ENCODE measurements at places on chromosomes 6 and 20.
A peak's percentile ranks its signal among the peaks of the same experiment; 100 is the strongest.

- no peak for DNase-seq
Observed at GRCh38 chr6:139944976-139945375, 570.5 kb upstream of the CITED2 start.

DNA sequence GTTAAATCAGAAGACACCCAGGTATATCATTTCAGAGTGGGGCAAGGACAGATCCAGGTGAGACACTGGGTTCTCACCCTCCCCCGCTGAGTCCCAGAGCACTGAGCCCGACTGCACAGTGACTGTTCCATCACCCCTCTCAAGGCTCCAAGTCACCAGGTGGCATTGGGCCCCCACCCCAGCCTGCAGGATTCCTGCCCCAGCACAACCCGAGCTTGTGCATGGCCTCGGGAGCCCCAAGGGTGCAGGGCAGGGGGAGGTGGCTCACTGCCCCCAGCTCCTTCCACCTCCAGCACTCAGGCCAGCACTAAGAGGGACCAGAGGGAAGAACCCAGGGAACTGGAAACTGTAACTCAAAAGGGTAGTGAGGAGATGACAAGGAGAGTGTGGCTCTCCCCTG, 39.3 kb upstream of the CST5 start:
- no peak for DNase-seq

DNA sequence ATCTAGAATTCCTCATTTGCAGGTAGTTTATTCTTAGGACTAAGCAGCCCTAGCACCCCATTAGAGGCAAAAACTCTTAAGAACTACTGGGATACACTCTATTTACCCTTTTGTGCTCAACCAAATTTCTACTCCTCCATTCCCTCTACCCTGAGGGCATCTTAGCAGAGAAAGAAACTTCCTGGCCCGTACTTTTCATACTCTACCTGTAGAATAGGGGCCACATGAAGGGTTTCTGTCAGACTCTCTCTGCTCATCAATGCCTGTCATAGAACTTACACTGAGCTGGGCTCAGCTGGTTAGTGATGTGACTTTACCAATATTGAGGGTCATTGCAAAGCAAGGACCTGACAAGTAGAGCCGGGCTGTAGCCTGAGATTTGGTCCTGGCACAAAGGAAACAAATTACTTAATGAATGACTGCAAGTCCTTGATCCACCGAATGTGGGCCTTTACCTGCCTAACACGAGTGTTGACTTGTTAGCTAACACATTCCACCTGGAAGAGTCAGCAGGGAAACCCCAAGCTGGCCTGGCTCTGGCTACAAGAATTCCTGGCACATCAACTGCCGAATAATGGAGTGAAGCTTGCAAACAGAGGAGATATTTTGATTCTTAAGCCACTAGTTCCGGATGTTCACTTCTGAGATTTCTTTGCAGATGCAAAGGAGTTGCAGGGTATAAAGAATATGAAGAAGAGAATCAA, 280.5 kb upstream of the JAG1 start:
- no peak for DNase-seq

DNA sequence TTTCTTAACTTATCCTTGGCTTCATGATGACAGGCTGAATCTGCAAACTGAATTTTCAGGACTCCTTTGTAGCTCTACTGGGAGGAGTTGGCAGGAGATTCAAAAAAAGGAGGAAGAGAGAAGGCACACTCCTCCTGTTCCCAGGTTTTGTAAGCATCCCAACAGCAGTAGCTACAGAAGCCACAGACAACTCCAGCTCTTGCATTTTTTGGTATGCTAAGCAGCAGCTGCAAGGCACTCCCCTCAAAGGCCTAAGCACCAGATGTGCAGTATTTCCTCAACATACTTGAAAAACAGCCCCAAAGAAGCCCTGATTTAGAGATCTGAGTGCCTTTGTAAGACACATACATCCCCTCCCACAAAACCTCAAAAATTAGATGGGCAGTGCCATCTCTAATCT, 328.6 kb upstream of the SYNCRIP start:
- no peak for DNase-seq

DNA sequence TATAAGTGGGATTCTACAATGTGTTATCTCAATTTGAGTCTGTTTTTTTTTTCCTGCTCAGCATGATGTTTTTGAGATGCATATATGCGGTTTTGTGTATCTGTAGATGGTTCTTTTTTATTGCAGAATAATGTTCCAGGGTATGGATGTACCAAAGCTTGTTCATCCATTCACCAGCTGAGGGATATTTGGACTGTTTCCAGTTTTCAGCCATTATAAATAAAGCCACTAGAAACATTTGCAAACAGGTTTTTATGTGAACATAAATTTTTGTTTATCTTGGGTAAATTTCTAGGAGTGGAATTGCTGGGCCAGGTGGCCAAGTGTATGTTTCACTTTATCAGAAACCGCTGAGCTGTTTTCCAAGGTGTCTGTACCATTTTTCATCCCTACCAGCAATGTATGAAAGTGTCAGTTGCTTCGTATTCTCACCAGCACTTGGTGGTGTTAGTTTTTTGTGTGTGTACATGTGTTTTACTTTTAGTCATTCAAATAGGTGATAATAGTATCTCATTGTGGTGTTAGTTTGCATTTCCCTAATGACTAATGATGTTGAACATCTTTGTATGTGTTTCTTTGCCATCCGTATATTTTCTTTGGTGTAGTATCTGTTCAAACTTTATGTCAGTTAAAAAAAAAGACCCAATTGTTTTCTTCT, 124.2 kb downstream of the CEBPB start:
- DNase-seq = peak; percentile 13

DNA sequence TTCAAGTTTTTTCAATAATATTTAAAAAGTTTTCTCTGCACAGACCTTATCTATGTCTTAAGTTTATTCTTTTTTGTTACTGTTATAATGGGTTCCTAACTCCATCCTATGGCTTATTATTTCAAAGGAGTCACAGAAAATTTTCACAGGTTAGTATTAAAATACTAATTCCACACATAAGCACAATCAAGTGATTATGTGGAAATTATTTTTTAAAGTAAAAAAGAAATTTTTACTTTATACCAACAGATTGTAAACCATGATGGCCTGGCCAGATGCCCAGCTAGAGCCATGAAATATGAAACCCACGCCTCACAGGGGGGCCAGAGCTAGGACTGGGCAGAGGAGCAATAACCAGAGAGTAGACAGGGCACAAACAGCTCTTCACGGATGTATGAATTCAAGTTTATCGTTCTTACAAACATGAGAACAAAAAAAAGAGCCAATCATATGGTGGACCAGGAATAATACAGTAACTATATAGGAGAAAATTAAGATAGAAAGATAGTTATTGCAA, 34.0 kb downstream of the NUDT3 start:
- DNase-seq = peak; percentile 13

- DNase-seq = no peak
Observed at GRCh38 chr6:36277946-36278470, 8.1 kb downstream of the PNPLA1 start.

GRCh38 chr6:151093706-151094105, 146.1 kb upstream of the AKAP12 start:
- no peak for DNase-seq

- DNase-seq = no peak
Observed at GRCh38 chr20:32385541-32385940, 27.4 kb downstream of the ASXL1 start.

- DNase-seq = peak; percentile 1
Observed at GRCh38 chr6:161101517-161101916, 109.9 kb downstream of the MAP3K4 start.

DNA sequence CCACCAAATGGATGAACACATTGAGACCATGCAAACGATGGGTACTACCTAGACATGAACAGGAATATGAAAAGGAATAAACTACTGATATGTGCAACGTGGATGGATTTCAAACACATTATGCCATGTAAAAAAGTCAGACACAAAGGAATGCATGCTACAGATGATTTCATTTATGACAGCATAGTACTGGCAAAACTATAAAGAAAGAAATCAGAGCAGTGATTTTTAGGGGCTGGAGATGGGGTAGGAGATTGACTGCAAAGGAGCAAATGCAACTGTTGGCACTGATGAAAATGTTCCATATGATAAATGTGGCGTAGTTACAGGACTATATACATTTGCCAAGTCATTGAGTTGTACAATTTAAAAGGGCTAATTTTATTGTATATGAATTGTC, 13.4 kb upstream of the COL12A1 start:
- DNase-seq = no peak

DNA sequence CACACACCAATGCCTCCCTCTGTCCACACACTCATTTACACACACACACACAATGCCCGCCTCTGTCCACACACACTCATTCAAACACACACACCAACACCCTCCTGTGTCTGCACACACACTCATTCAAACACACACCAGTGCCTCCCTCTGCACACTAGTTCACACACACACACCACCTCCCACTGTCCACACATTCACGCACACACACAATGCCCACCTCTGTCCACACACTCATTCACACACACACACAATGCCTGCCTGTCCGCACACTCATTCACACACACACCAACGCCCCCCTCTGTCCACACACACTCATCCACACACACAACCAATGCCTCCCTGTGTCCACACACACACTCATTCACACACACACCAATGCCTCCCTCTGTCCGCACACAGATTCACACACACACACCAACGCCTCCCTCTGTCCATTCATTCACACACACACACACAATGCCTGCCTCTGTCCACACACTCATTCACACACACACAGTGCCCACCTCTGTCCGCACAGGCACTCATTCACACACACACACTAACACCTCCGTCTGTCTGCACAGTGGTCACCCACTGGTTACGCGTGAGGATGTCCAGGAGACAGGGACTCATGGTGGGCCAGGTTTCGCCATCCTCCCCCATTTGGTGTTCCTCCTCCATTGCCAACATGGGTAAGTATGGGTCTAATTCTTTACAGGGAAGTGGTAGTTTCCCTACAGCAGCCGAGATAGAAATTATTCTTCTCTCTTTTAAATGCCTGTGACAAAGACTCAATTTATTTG, 62.4 kb upstream of the THBS2 start:
- no peak for DNase-seq

DNA sequence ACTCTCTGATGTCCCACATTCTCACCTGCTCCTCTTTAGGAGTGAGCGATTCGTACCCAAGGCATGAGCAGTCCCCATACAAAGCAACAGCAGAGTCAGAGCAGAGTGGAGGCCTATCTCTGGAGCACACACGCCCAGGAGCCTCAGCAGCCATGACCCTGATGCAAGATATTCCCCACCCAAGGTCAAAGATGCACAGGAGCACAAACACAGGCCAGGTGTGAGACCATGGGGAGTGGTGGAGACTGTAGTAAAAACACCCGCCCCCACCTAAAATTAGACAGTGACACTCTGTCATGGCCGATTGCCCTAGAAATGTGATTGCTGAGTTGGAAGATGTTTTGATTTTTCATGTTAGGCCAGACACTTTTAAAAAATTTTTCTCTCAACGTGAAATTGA, 21.4 kb downstream of the RRBP1 start:
- no peak for DNase-seq

- no peak for DNase-seq
Observed at GRCh38 chr20:61798632-61799031, 267.0 kb downstream of the TAF4 start.

GRCh38 chr20:44117296-44118184, 69.4 kb downstream of the JPH2 start:
- no peak for DNase-seq

- DNase-seq = no peak
Observed at GRCh38 chr20:46774943-46775560, 65.6 kb downstream of the SLC2A10 start.

DNA sequence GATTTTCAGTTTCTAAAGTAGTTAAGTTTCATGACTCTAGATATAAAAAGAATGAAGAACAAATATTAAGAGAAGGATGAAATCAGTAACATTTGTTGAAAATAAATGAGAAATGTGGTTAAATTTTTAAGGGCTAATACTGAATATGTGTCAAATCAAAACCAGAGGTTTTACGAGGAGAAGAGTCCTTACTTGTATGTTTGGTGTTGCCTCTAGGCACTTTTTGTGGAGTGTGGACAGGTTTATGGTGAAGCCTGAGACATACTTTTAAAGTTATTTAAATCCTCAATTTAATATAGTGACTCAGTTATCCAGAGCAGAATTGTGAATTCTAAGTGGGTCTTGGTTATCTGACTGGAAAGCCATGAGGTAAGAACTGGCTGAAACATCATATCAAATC, 68.7 kb downstream of the COL19A1 start:
- DNase-seq = no peak

DNA sequence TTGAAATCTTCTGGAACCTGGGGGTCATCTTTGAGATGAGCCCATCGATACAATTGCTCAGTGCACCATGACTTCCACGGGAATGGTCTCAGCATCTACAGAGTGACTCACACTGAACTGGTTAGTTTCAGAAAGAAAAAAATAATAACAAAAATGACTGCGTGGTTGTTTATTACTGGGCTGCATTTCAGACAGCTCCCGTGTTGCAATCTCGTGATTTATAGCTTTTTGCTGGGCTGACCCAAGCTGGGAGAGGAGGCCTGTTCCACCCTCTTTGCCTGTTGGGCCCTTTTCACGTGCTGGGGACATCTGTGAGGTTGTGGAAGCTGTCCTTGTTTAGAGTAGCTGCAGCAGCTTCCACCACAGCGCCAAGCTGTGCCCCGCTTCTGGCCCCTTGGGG, 225.5 kb downstream of the BMP7 start:
- no peak for DNase-seq

- peak; percentile 96 for DNase-seq
Observed at GRCh38 chr20:31708736-31709534, 13.7 kb downstream of the BCL2L1 start.

DNA sequence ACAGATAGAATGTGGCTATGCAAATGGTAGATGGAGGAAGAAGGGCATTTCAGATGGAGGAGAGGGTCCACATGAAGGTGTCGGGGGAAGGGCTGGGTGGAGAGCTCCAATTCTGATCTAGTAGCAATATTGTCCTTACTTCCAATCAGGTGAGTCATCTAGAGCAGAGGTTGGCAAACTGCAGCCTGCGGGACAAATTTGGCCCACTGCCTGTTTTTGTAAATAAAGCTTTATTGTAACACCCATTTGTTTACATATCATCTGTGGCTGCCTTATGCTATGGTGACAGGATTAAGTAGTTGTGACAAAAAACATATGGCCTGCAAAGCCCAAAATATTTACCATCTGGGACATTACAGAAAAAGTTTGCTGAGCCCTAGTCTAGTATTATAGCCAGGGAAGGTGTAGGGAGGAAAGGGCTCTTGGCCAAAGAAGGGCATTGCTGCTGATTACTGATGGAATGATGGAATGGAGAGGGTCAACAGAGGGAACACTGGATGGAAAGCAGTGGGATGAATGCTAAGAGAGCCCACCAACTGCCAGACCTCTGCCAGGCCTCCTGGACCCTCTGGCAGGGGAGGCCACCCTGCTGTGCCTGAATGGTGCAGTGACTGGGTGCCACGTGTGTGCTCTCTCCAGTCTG, 79.8 kb downstream of the SLC22A23 start:
- DNase-seq = peak; percentile 1

DNA sequence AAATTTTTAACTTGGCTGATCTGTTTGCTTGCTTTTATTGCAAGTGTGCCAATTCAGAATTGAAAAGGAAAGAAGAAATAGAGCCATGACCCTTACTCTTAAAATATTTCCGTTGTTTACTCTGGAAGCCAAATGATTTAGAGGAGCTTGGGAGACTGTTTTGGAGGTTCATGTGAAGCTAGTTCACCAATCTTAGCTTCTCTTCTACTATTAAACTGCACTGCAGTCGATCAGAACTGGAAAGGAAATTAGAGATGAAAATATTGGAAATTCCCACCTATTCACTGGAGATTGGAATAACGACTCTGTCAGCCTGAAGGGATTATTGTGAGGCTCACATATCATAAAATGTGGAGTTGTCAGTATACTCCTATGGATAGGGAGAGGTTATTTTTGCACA, 81.8 kb downstream of the MLIP start:
- DNase-seq = no peak

- DNase-seq = no peak
Observed at GRCh38 chr20:39145921-39146320, 183.8 kb downstream of the DHX35 start.

GRCh38 chr6:77337392-77337791, 125.9 kb downstream of the HTR1B start:
- DNase-seq = no peak

Data from NCI-H345 (cell line).